ENCODE measurements at places on chromosomes 3 and 15.

DNA sequence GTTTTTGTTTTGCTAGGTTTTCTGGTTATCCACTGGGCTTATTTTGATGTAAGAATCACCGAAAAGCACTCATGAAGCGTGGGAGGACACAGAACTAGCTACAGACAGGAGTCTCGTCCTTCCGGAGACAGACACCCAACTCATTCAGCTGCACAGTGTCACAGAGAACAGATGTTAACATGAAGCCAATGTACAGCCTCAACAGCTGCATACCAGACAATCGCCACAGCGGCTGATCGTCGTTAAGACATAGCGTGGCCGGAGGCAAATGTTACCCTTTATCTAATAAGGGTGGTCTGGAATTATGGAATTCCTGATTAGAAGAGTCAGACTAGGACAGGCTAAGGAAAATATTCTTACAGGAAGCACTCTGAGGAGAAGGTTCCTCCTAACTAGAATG lies 1.1 kb upstream of the PYGO1 start:
- DNase-seq = no peak

DNA sequence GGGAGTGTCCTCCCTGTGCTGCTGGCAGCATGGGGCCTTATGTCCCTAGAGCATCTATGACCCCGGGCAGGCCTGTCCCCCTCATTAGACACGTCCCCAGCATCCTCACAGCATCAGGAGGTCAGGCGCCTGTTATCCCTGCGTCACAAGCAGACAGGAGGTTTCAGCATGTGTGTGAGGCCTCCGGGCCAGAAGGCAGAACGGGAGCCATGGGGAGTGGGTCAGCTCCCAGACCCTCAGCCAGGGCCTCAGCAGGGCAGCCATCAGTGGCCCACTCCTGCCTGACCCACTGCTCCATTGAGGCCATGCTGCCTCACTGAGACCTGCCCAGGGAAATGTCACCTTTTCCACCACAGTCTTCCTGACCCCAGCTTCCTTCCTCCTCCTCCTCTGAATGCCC lies 71.6 kb downstream of the DNAJB8 start:
- DNase-seq = no peak

GRCh38 chr15:95304947-95305400 lies 1025.5 kb upstream of the NR2F2 start:
- no peak for DNase-seq

GRCh38 chr3:33132019-33132360 lies 18.2 kb downstream of the CRTAP start:
- DNase-seq = no peak

DNA sequence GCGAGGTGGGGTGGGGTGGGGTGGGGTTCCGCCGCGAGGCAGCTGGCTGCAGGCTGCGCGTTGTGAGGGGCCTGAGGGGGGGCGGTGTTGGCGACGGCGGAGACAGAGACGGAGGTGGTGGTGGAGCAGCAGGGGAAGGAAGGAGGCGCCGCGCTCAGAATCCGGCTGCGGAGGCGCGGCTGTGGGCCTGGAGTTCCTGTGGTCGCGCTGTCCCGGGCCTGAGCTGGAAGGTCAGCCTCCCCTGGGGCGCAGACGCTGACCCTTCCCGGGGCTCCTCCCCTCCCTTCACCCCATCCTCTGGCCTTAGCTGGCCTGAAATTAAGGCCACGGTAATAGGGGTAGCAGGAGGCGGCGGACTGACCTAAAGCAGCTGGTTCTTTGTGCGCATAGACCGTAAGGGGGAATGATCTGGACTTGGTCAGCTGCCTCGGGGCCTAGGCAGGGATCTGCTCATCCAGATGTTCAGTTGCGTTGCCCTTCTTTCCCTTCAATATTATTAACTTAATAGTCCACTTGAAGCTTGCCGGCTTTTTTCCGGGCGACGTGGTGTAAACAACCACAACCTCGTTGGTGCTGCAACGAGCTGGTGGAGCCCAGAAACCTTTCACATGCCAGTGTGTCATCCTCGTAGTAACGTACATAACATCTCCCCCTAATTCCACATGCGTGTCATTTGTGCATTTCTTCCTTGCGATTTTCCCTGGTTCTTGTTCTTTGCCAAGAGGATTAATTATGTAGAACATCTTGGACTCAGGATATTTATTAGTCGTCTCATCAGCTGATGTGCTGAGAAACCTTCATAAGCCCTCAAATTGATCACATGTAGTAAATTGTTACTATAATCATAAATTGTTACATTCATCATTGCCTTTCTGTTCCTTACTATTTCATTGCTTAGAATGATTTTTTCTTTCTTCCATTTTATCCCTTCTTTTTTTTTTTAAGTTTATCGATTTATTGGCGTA lies 626 bp downstream of the SEC62 start:
- peak; percentile 23 for DNase-seq

GRCh38 chr3:48845170-48845569 lies 2.5 kb downstream of the PRKAR2A start:
- DNase-seq = no peak

DNA sequence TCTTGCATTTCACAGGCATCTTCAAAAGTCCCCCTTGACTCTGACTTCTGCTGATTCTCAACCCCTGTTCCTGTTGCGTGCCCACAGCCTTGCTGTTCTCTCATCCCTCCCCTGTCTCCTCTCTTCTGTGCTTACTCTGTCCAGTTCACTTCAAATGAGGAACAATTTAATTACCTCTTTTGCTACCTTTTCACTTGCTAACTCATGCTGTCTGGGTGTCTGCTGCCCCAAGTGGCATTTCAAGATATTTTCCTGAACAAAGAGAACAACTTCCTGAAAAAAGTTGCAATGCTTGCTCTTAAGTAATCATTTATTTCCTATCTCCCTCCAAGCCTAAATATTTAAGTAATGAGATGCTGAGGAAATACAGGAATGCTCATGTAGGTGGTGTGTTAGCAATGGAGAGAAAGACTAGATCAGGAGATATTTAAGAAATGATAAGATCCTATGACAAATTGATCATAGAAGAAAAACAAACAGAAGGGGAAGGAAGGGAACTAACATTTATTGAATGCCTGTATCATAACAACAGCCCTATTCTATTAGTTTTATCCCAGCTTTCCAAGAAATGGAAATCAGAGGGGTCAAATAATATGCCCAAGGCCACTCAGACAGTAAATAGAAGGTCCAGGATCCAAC lies 42.2 kb downstream of the SV2B start:
- DNase-seq = no peak

GRCh38 chr3:156978481-156978961 lies 152.4 kb downstream of the LEKR1 start:
- no peak for DNase-seq

GRCh38 chr15:65056868-65057548 lies 10.8 kb downstream of the RASL12 start:
- DNase-seq = peak; percentile 93

GRCh38 chr3:14210843-14211594 lies 32.4 kb downstream of the LSM3 start:
- DNase-seq = no peak

DNA sequence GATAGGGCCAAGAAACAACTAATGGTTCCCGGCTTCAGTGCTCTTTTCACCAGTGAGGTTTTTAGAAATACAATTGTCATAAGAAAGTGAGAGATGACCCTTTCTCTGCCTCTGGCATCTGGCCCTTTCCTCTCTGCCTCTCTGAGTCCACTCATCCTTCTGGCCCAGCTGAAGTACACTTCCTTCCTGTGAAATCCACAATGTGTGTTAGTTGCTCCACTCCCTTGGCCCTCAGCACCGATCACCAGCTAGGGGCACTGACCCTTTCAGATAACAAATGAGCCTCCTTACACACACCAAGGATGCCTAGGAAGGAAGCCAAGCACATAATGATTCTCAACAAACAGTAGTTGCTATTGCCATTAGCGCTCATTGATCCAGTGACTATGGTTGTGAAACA lies 2.9 kb upstream of the CAV3 start:
- no peak for DNase-seq

GRCh38 chr3:147915057-147915456 lies 505.9 kb downstream of the ZIC1 start:
- DNase-seq = no peak

GRCh38 chr3:59609657-59610348 lies 560.0 kb upstream of the CFAP20DC start:
- DNase-seq = no peak

- DNase-seq = no peak
Measured at GRCh38 chr3:46609212-46609721, 3.1 kb upstream of the FAM240A start.

GRCh38 chr15:26889298-26889898 lies 22.5 kb downstream of the GABRA5 start:
- peak; percentile 33 for DNase-seq

GRCh38 chr3:119293105-119293870 lies 895 bp upstream of the ARHGAP31 start:
- DNase-seq = no peak

DNA sequence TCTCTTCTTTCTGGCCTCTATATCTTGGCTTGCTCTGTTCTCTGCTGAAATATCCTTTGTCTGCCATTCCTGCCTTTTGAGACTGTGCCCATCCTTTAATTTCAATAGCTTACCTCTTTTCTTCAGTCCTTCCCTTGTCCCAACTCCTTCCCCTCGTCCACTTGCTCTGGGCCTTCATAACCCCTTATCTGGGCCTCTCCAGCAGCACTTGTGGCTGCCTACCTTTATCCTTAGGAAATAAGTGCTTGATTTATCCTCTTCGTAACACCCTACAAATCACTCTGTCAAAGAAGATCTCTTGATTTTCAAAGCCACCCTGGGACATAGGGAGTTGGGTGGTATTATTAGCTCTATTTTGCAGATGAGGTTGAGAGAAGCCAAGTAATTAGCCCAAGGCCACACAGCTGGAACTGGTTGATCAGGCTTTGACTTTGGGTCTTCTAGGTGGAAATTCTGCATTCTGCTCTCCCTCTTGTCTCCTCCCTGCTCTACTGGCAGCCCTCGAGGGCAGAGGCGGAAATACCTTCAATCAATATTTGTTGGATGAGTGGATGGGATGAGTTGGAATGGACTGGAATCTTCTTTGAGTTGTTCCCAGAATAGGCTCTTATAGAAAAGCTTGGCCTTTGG lies 84.0 kb upstream of the TLE3 start:
- DNase-seq = no peak

GRCh38 chr3:149579161-149579560 lies 78.7 kb downstream of the WWTR1 start:
- DNase-seq = no peak

- DNase-seq = no peak
Measured at GRCh38 chr15:57705746-57706404, 639 bp upstream of the POLR2M start.

GRCh38 chr3:129611812-129612533 lies 5.5 kb upstream of the PLXND1 start:
- no peak for DNase-seq

GRCh38 chr3:81197386-81197785 lies 564.1 kb downstream of the GBE1 start:
- DNase-seq = no peak
